ENCODE measurements at places on chromosomes 11 and 22.

GRCh38 chr11:93852242-93852641 lies 1.8 kb upstream of the VSTM5 start:
- no peak for DNase-seq

DNA sequence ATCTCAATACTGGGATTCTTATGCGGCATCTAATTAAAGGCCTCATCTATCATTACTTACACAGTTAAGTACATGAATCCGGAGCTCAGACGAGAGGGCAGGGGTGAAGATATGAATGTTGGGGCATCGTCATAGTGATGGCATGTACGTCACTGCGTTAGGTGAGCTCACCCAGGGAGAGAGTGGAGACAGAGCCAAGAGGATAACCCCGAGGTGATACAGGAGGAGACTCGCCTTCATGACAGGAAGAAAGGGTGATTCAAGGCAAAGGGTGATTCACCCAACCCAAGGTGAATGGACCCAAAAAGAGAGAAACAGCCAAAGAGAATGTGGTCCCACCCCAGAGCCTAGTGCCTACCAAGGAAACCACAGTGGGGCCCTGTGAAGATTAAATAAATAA lies 132.9 kb upstream of the BLID start:
- DNase-seq = no peak

GRCh38 chr11:71340086-71340606 lies 87.8 kb upstream of the SHANK2 start:
- DNase-seq = no peak

DNA sequence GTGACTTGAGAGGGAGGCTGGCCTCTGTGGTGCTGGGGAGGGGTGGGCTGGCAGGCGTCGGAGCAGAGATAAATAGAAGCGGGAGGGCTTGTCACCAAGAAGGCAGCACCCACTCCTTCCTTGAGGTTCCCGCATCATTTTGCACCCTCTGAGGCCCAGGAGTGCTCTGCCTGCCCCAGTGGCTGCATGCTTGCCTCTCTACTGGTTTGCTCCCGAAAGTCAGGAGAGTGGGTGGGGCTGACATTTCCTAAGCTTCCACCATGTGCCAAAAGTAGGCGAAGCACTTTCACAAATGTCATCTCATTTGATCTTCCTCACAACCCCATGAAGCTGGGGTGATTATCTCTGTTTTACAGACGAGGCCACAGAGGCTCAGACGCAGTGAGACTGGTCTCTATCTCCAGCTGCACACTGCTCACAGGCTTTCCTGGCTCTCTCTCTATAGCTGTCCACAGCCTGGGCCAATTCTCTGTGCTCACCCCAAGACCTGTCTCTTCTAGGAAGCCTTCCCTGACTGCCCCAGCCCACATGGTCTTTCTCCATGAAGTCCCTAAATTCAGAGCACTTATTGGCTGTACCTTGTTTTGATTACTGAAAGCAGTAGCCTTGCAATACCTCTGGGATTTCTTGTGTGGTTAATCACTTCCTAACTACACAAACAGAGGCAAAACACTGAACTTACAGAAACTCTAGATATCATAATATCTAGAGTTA lies 2.6 kb upstream of the UCP3 start:
- no peak for DNase-seq

- no peak for DNase-seq
These were observed 1056.0 kb downstream of the TBC1D22A start for GRCh38 chr22:47818496-47818895.

DNA sequence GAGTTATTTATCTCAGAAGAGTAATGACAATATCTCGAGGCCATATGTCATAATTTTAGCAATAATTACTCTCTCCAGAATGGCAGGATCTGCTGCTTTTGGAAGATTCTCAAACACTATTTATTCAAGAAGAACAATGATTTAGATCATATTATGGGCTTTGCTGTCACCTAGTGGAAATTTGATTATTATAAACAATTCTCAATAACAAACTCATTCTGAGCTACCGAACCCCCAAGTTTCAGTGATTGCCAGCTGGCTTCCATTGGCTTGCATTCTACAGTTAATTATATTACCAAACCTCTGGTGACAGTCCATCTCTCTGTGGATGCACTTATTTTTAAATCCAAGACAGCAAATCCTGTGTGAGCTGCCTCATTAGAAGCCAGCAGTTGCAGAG lies 27.9 kb upstream of the SLC36A4 start:
- no peak for DNase-seq

DNA sequence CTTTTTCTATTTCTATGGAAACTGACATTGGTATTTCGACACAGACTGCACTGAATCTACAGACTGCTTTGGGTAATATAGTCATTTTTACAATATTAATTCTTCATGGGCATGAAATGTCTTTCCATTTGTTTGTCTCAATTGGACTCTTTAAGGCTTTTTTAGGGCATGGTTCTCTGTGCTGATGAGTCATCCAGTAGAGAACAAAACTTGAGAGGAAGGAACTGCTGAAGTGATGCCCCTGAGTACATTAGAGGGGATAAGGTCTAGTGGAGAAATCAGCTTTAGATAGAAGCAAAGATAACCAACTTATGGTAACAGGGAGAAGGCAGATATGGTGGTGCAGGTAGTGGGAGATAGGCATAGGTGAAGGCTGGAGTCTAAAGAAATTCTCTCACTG lies 25.1 kb downstream of the TSG101 start:
- no peak for DNase-seq

- DNase-seq = no peak
These were observed 119.2 kb downstream of the KCNQ1OT1 start for GRCh38 chr11:2580571-2581001.

GRCh38 chr11:32447252-32447651 lies 11.9 kb upstream of the WT1 start:
- DNase-seq = no peak

- DNase-seq = no peak
These were observed 35.0 kb downstream of the TIMP3 start for GRCh38 chr22:32836280-32837123.

GRCh38 chr11:57536947-57537619 lies at the start of gene SMTNL1:
Gene SMTNL1 (plus strand): TSS chr11:57537595. CDS start chr11:57542643, 5,048 bp downstream.
- DNase-seq = no peak

DNA sequence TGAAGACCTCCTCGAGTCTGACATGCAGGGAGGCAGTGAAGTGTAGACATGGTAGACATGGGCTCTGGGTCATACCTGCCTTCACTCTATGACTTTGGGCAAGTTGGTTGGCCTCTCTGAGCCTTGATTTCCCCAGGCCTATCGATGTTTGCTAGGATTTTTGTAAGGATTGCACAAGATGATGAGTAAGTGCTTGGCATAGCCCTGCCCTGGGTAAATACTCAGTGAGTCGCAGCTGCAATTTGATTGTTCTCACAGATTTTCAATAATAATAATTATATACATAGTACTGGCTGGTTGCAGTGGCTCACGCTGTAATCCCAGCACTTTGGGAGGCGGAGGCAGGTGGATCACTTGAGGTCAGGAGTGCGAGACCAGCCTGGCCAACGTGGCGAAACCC lies 18.1 kb downstream of the MCM5 start:
- DNase-seq = no peak

DNA sequence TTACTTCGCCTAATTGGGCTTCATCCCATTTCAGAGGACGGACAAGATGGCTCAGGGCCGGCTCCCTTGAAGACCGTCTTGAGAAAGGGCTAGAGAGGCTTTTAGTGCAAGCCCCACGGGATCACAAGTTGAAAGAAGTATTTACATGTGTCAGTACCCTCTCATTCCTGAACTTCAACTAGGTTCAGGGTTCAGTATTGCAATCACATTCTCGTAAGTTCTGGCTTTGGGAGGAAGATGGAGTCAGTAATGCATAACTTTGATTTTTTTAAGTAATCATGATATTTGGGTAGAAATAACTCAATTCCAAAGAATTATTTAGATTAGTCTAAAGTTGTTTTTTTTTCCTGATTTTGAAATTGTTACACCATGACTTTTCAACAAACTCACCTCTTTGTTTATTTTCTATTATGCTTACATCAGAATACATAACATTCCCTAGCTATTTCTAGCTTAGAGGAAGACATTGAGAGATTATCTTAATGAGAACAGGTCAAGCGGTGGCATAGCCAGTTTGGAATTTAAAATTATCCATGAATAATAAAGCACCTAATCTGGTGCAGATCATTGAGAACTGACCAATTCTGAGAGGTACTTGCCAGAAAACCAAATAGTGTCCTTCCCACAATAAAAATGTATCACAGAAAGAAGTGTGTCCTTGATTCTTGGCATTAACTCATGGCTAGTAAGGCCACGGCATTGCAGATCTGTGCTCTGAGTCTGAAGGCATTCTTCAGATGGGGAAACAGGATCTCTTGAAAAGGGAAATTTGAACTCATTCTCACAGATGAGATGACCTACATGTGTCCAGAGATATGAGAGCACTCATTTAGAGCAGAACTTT lies 92.1 kb upstream of the BLID start:
- DNase-seq = no peak

GRCh38 chr11:57662893-57663292 lies 5.0 kb upstream of the ZDHHC5 start:
- no peak for DNase-seq

DNA sequence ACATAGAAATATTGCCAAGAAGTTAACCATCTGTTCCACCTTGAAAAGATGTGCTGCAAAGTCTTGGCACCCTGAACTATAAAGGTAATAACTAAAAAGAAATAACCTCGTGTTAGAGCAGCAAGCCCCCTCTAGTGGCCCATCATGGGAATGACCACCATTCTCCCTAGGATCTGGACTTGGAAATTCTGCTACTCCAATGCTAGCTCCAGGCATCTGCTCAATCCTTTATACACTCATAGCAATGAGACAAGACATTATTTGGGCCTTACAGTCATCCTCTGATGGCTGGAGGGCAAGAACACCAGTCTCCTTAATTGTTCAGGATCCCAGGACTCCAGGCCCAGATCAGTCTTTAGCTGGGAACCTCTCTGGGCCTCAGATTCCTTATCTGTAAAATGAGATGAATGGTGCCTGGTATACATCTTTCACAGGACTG lies 76.0 kb downstream of the CWC15 start:
- DNase-seq = no peak

DNA sequence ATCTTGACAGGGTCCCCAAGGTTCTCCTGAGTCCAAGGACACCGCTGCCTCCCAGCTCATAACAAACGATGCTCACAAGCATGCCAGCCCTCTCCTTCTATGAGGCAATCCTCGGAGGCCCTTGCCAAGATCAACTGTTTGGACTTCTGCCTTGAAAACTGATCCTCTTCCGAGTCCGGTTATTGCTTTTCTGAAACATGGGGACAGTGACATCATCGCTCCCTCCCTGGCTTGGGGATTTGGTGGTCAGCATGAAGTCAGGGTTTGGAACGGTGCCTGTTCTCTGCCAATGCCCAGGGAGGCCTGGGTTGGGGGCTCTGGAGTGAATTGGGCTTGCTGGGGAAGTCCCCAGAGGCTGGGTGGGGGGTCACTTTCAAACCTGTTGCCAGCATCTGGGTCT lies 149.3 kb downstream of the FBXO7 start:
- no peak for DNase-seq

DNA sequence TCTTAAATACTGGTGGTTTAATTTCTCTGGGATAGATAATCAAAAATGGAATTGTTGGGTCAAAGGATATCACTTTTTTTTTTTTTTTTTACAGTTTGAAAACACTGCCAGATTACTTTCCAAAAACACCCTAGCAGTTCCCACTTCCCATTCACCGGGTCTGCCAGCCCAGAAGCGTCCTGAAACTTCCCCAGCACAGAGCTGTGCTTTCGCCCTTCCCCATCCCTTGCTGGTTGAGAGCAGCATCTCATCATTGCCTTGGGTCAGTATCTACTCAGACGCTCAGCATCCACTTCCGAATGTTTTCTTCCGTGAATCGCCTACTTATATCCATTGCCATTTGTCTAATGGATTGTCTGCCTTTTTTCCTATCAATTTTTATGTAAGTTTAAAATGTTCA lies 5.5 kb downstream of the CERK start:
- no peak for DNase-seq

- no peak for DNase-seq
These were observed 32.5 kb downstream of the DRG1 start for GRCh38 chr22:31431950-31432349.

- no peak for DNase-seq
These were observed 77.0 kb downstream of the RPS6KA4 start for GRCh38 chr11:64436000-64436399.

- no peak for DNase-seq
These were observed 926 bp downstream of the PRR5L start for GRCh38 chr11:36296884-36297543.

DNA sequence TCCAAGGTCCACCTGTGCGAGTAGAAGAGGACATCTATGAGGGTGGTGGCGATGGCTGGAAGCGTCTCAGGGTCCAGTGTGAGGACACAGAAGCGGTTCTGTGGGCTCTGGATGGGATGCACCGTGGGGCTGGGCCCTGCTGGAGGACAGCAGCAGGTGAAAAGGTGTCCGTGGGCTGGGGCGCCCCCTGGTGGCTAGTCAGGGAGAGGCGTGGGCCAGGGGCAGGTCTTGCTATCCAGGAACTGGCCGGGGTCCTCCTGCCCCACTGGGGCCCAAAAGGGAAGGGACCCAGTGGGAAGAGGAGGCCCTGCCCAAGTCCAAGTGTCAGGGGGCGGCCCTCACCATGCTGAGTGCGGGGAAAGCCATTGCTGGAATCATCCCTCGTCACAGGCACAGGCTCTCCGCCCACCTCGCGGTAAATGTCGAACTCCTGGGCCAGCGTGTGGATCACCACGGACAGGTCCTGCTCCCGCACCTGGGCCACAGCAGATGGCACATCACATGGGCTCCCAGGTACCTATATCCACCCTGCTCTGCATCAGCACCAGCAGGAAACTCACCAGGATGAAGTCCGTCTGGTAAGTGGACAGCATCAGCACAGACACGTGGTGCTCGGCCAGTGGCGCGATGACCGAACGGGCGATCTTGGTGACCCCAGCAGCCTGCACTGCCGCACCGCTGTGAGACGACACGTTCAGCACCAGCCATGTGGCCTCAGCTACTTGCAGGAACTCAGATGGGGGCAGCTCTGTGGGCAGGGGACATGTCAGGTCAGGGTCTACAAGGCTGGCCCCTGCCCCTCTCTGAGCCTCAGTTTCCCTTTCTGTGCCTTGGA lies 2.3 kb downstream of the CASTOR1 start:
- DNase-seq = peak; percentile 66

DNA sequence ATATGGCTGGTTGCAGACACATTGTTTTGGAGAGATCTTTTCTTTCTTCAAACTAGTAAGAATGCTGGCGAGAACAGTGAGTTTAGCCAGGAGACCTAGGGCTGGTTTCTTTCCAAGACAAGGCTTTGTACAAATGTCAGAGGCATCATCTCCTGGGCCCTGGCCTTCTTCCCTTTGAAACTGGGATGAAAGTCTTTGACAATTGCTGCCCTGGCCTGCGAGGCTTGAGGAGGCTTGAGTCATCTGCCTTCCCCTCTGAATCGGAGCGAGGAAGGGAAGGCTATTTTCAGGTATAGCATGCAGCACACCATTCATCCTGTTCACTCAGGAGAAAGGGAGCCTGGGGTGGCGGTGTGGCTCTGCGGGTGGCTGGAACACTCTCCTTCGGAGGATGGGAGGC lies 21.5 kb upstream of the PARVG start:
- DNase-seq = no peak

All from stimulated activated CD8-positive, alpha-beta memory T cell treated with anti-CD3 and anti-CD28 coated beads, Interleukin-2, amount 100 ng/mL, for 1 hour (primary cell).